H1 (cell line): ENCODE measurements at places on chromosomes 3 and 15. TPM values are rescaled to one million over a fixed set of nuclear protein-coding genes. Genes with fewer than 3 reads are reported as not detected.
A peak's percentile ranks its signal among the peaks of the same experiment; 100 is the strongest.

Gene FSIP1
- total RNA-seq, result 0.88 and 1.3 TPM in 2 replicates

DNA sequence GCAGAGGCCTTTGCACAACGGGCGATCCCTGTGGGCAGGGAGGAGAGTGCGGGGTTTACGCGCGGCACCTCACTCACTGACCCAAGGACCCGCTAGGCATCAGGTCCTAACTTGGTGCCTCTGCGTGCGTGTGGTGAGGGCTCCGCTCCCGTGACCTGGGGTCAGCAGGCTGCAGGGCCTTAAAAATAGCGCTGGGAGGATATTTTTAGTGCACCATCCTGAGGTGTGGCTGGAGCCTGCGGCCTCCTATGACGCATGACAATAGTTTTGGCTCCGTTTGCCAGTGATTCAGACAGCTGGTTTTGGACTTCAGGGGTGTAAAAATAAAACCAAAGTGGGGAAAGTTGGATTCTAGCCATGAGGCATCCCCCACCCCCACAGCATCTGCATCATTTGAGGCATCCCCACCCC is 139.0 kb downstream of the FAM43A start:
- no peak for DNase-seq

Gene OTOL1
- total RNA-seq, result not detected in 2 replicates

DNA sequence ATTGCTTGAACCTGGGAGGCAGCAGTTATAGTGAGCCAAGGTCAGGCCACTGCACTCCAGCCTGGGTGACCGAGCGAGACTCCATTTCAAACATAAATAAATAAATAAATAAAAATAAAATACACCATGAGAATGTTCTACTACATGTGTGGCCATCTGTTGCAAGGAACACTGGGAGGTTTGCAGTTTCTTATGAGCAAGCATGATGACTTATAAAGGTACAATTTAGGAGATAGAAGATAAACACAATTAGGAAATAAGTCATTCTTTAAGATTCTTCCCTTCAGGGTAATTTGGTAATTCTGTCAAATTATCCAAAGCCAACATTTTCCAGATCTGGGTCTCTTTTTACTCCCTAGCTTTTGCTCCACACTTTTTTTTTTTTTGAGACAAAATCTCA is 13.4 kb downstream of the HTR3C start:
- DNase-seq, result no peak

DNA sequence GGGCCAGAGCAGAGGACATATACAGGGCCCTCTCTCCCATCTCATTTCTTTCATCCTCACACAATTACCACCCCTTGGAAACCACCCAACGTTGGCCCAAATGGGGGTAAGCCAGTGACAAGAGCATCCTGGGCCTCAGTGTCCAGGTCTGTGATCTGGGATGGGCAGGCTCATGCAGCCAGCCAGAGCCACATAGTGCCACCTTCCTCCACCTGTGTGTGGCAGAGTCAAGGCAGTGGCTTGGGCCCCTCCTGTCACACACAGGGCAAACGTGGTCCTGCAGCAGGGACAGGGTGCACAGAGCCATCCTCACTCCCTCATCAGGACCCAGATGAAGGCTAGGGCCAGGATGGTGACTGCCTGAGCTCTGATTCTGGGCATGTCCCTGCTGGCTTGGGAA is 2.3 kb upstream of the MYL3 start:
- DNase-seq, result no peak

DNA sequence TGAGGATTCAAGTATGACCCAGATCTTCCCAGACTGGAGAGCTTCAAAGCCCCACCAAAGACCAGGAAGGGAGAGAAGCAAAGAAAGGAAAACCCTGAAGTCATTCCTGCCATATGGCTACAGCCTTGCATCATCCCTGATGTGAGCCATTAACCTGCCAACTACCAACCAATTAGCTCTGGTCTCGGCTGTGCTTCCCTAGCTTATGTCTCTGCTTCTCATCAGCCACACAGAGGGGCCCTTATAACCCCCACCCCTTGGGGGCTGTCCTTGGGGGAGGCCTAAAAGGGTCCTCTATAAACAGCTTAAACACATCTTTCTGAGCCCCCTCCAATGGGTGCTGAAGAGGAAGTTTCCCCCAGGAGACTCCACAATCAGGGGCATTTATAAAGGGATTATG is 52.8 kb downstream of the NOX5 start:
- no peak for DNase-seq

DNA sequence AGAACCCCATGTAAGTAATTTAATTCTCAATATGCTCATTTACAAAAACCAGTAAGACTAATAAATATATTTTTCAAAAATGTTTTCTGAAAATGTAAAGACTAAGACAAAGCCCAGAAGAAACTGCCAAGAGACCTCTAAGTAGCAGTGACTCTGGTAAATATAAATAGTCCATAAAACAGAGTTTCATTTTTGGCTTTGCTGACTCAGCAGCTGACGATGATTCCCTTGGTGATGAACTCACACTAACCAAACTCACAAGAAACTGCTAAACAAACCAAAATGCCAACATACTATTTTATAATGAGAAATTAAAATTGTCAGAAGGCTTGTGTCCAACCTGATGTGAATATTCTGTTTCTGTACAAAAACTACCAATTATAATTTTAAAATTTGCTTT is 31.5 kb upstream of the IMPG2 start:
- DNase-seq, result no peak

DNA sequence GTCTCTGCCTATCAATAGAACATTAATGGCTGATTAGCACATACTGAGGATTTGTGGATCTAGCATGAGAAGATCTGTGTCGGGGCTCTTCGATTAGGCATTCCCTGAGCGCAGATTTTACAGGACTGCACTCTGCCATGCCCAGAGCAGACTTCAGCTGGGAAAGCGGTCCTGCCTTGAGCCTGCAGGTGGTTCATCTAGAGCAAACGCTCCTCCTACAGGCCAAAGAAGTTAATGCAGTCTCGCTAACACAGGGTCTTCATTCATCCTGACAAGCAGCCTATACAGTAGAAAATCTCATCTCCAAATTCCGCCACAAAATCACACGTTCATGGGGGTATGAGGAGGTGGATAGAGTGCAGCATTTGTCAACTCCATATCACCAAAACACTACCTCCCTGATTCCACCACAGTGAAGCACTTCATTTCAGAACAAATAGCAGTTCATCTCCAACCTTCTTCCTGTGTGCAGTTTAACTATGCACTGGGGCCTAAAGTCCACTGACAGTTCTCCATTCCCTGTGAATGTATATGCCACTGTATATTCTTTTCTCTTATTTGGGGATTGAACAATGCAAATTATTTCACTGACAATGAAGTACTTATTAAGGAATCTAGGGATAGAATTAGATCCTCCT is 405.8 kb downstream of the IGSF11 start:
- DNase-seq, result peak; percentile 87

Gene DTX3L
- total RNA-seq, result 8.4 and 11.3 TPM in 2 replicates

DNA sequence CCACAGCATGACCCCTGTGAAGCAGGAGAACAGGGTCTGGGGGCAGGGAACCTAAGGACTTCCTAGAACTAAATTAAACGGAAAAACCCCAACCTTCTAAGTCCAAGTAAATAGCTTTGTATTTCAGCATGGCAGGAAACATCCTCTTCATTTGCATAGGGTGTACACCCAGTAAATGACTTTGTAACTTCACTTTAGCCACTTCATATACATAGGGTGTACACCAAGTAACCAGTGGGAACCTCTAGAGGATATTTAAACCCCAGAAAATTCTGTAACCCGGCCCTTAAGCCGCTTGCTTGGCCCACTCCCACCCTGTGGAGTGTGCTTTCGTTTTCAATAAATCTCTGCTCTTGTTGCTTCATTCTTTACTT is 41.8 kb downstream of the FSD2 start:
- DNase-seq, result no peak

GRCh38 chr3:184299488-184300377 is 692 bp downstream of the PSMD2 start:
- DNase-seq, result no peak

Gene NPAP1
- 0.07 TPM in 1 of 2 replicates, not detected in the other for total RNA-seq

DNA sequence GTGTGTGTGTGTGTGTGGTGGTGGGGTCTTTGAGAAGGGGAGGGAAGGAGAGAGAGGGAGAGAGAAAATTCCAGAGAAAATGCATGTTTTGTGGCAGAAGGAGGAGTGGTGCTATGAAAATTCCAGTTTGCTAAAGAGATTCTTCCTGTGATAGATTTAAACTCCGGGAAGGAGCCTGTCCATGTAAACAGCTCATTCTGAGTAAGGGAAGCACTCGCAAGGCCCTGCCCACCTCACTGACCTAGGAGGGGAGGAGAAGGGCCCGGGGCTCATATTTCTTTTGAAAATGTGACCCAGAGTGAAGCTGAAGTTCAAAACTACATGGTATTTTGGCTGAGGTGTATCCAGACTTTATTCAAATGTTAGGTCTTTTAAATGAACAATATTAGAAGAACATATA is 41.3 kb downstream of the ADAMTSL3 start:
- no peak for DNase-seq

Gene C3orf22
- not detected in 2 replicates for total RNA-seq

DNA sequence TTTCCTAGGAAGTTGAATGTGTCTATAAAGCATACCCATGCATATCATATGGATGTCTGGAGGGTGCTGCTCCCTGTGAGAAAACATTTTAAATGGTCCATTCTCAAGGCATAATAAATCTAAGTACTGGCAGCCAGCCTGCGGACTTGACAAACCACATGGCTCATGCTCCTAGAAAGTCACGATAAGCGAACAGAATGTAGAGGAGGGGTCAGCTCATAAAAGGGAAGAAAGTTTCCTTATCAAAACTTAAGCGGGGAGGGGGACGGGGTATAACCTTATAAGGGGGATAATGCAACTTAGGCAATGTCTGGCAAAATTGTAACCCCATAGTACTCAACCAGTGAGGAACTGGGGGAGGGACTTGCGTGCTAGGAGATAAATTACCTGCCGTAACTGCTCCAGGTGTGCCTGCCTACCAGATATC is 159.8 kb upstream of the LMCD1 start:
- no peak for DNase-seq

DNA sequence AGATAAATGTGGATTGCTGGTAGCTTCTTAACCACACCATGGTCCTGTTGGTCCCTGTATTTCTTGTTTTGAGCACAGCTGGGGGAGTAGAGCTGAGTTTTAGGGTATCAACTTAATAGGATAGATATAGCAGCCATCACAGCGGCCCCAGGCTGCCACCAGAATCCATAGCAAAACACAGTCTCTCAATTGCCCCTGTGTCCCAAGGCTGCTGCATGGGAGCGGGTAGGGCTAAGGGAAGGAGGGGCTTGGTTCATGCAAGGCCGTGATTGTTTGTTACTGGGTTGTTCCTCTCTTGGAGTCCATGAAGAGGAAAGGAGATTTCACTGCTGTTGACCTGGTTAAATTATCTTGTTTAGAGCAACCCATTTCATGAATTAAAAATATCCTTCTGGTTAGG is 22.1 kb downstream of the ARNT2 start:
- no peak for DNase-seq

DNA sequence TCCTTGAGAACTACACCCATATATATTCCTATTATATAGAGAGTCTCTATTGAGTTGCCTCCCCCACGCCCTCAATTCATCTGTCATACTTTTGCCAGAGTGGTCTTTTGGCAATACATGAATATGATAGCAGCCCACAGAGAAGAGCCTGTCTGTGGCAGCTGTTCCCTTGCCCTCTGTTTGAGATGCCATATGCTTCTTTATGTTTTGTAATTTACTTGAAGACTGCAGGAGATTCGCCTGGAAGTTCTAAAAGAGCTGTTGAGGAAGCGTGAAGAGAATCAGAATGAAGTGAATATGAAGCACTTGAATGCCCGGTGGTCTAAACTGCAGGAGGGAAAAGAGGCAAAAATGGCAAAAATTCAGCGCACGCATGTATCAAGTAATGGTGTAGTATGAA is 27.2 kb downstream of the CFAP91 start:
- no peak for DNase-seq

Gene GOLGA8G
- not detected in 2 replicates for total RNA-seq

GRCh38 chr15:49627407-49627877 is 6.6 kb downstream of the DTWD1 start:
- DNase-seq, result no peak

DNA sequence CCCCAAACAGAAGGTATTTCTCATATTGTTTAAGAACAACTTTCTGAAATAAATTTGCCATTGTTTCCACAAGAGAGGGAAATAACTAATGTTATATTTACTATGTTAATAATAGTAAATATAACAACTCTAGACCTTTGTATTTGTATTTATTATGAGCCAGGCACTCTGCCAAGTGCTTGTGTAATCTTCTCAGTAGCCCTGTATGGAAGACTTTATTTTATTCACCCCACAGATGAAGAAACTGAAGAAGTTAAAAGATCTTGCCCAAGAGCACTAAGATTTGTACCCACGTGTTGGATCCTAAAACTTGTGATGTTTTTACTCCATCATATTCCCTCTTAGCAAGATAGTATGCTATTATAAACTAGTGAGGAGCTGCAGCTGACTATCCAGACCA is 12.0 kb upstream of the GNB4 start:
- DNase-seq, result no peak

Gene SEMA3B
- 4.7 and 4.8 TPM in 2 replicates for total RNA-seq

DNA sequence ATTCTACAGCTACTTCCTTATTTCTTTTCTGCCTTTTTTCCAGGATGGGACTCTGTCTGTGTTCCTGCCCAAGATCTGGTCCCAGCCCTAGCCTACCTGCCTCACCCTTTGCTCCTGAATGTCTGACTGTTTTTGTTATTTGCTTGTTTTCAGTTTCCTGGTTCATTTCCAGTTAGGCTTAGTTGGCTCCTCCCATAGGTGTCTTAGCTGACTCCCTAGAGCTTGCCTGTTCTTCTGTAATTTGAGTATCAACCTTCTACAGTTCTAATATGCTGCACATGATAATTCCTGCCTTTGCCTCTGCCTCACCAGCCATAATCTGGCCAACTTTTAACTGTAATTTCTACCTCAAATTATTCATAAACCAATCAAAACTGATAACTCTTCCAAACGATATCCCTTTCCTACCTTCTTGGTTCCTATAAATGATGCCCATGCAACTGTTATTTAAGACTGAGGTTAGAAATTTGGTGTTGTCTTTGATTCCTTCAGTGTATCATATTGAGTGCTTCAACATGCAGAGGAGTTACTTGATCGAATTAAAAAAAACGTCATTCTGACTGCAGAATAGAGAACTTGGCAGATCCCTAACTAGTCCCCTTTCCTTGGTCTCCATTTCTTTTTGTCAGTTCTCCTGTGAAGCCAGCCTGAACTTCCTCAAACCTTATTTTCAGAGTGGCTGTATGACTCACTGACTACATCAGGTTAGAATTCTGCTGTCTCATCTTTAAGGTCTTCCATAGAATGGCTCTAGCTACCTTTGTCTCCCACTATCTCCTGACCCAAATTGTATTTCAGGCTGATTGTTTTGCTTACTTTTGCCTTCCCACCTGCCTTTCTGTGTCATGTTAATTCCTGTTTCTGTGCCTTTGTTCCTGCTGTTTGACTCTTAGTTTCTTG is 8.4 kb downstream of the GOLM2 start:
- DNase-seq, result no peak

Gene GALNT15
- total RNA-seq, result not detected in 2 replicates

- DNase-seq, result no peak
Measured at GRCh38 chr15:41648097-41648496, 12.1 kb upstream of the MGA start.

DNA sequence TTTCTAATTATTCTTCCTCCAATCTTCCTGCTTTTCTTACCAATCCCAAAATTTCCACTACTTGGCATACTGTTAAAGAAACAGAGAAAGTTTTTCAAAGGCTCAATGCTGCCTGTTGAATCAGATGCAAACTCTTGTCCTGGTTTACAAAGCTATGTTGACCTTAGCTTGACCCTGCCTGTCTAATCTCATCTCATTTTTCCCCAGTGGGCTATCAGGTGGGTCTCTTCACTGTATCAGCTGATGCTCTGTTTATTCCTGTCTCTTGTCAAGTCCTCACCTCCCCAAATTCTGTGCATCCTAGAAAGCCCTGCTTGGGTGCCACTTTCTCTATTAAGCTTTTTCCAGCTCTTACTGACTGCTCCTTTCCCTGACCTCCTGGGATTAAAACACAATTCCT is 18.2 kb downstream of the NFKBIZ start:
- no peak for DNase-seq

- no peak for DNase-seq
Measured at GRCh38 chr3:130627143-130627855, 110.3 kb downstream of the COL6A6 start.
